Retina (tissue), 1 donor: ENCODE measurements at places on chromosomes 2 and 18.

DNA sequence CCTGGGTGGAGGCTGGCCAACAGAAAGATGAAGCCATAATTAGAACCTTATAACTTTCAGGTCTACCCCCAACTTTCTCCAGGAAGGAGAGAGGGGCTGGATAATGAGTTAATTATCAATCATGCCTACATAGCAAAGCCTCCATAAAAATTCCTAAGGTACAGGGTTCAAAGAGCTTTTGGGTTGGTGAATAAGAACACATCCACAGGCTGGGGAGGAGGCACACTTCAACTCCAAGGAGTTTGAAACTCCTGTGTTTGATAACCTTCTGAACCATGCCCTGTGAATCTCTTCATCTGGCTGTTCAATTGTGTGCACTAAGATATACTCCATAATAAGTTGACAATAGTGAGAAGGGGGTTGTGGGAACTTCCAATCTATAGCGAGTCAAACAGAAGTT, 552.3 kb downstream of the TDRD15 start:
- DNase-seq: no peak

- peak; percentile 30 for DNase-seq
Measured at GRCh38 chr2:103605071-103605780, 843.4 kb downstream of the TMEM182 start.

DNA sequence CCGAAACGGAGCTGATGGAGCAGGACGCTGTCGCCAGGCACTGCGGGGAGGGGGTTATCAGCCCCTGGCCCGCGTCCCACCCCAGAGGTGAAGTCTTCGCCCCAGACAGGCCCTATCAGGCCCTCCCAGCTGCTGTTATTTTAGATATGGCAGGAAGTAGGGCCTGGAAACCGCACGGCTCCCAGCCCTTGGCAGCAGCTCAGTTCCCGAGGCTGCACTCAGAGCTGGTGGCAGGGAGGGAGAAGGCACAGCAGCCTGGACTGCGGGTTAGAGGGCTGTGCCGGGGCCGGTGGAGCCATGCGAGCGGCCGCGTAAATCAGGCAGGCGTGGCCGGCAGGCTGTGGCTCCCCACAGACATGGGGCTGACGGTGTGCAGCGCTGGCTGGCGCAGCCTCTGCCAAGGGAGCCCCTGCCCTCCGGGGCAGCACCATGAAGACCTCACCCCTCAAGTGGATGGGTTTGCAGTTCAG, 111.4 kb downstream of the NFATC1 start:
- peak; percentile 59 for DNase-seq

DNA sequence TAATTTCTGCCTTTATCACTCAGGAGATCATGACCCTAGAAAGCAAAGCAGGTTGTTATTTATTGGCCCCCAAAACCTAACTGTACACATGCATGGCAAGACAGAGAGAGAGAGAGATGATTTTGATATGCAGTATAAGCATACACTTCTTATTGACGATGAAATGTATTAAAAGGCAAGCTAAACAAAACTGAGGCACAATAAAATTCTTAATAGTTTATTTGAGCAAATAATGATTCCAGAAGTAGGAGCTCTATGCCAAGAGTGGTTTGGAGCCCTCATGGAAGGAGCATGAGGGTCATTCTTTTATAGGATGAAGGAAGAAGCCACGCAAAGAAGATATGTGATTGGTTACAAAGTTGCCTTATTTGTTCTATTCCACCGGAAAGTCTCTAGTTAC, 616.0 kb downstream of the FBXO15 start:
- no peak for DNase-seq

GRCh38 chr18:54392543-54393023, 34.9 kb downstream of the C18orf54 start:
- DNase-seq: peak; percentile 57

DNA sequence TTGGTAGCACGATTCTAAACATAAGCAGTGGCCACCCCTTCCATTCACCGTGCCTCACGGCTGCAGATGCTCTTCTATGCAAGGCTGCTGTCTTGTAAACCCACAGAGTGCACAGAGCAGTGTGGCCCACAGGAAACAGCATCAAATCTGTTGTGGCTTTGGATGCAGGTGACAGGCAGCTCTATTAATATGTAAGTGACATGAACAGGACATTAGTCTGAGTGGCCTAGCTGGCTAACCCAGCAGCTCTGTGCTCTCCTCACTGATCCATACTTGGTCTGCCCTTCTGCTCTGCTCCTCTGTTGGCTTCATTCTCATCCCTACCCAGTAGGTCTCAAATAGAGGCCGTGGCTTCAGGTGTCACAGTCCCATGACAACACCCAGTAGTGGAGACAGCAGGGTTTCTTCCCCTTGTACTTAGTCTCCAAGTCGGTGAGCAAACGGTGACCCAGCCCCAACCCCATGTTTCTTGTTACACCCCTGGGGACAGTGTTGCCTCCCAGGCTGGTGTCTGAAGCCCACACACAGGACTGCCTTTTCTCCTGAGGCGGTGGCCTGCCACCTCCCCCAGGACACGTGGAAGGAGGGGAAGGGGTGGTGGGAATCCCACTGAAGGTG, 5.8 kb downstream of the SH3RF3 start:
- DNase-seq: no peak

GRCh38 chr18:66616523-66616983, 12.7 kb upstream of the CDH19 start:
- DNase-seq: no peak

- no peak for DNase-seq
Measured at GRCh38 chr2:226623587-226624368, 175.8 kb downstream of the IRS1 start.

DNA sequence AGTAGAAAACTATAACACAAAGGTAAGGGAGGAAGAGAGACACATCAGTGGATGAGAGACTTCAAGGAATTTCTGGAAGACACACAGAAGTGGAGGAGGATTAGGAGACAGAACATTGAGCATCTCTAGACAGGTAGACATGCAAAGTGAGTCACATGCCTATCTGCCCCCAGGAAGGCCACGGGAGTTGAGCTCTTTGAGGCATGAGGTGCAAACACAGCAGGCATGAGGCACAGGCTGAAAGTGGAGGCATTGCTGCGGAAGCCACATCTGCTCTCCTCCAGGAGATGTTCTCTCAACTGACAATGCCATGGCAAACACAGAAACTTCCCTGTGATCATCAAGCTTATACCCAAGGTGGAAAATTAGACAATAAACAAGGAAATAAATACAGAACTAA, 481.6 kb upstream of the MYT1L start:
- no peak for DNase-seq

GRCh38 chr2:86520153-86520552, 43.1 kb downstream of the CHMP3 start:
- no peak for DNase-seq

GRCh38 chr2:43178602-43179542, 47.5 kb downstream of the ZFP36L2 start:
- DNase-seq: peak; percentile 74

GRCh38 chr18:3998698-3999333, 456.3 kb downstream of the DLGAP1 start:
- DNase-seq: no peak

GRCh38 chr2:238450440-238450861, 23.7 kb downstream of the ASB1 start:
- DNase-seq: no peak

DNA sequence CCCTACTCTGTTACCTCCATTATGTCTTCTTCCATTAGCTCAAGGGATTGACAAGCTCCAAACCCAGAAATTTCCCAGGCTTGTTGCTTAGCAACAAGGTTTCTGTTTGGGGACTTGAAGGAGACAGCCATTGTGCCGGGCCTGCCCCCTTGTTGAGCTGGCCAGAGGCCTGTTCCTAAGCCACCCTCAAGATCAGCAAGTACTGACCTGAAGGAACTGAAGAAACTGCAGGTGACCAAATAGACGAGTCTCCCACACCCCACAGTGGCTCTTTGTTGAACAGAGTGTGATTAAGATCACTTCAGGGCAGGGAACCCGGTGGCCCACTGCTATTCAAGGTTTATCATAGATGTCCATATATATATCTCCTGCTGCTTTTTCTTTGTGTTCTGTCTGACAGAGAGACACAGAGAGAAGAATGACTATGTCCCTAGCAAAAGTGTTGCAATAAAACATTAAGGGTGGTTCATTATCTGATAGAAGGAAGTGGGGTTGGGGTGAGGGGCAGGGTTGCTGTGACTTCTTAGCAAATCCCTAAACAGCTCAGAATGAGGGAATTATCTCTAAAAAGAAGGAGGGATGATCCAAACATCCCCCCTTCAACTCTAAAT, 69.2 kb downstream of the RNF144A start:
- DNase-seq: peak; percentile 94

DNA sequence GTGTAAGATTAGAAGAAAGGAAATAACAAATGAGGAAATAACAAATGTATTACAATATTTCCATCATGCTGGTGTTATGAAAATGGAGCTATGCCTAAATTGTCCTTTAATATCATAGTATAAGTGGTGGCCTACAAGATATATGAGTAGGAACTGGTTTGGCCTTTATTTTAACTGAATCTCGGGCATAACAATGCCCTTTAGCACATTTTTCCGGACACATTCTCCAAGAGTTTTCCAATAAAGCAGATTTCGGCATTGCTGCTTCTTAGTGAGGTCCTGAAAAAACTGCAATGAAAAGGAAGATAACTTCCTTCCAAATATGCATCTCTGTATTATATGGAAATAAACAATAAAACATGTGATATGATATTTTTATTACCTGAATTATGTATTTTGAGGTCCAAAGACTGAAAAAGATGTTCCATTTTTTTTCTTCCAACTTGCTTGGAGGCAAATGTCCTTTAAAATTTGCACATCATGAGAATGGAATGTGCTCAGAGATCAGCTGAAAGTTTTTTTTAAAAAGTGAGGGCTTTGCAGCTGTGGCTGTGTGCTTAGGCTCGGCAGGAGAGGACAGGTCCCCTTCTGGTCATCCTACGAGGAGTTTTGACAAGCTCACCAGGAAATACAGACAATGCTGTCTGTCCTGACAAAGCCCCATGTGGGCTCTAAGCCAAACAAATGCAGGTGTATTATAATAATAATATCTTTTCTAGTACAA, 132.3 kb upstream of the RND3 start:
- no peak for DNase-seq

- DNase-seq: no peak
Measured at GRCh38 chr2:96631804-96632435, 6.2 kb downstream of the KANSL3 start.

DNA sequence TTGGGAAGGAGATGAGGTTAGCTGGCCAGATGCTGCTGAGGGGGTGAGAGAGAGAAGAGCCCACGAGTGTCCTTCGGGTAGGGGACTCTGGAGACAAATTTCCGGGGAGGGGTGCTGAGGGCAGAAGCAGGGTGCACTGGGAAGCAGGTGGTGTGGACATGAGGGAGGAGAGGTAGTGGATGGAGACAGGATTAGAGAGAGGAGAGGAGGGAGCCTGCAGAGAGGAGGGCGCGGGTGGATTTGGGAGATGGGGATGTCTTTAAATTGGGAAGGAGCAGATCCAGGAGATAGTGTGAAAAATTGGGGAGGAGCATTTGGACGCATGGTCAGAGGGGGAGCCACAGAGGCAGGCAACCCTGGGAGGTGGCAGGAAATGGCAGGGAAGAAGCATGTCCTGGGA, 154.7 kb downstream of the DYSF start:
- no peak for DNase-seq

GRCh38 chr2:233387667-233388528, 33.6 kb downstream of the DGKD start:
- no peak for DNase-seq
